ENCODE measurements at places on chromosomes 7 and 10.

DNA sequence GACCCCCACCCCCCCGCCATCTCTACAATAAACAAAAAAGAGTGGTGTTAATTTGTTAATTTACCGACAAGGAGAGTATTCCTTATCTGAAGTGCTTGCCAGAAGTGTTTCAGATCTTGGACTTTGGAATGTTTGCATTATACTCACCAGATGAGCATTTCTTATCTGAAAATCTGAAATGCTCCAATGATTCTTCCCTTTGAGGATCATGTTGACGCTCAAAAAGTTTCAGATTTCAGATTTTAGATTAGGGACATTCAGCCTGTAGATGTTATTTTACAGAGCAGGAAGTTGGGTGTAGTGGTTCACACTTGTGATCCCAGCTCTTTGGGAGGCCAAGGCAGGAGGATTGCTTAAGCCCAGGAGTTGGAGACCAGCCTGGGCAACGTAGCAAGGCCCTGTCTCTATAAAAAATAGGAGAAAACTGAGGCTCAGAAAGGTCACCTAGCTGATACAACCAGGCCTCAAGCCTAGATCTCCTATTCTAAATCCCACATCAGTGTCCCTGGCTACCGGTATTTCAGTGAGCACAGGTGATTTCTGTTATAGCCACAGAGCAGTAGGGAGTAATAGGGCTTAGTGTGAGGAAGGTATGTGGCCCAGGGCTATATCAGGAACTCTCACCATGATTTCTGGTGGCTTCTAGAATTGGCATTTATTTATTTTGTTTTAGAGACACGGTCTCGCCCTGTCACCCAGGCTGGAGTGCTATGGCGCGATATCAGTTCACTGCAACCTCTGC lies 35.4 kb downstream of the TMEM120A start:
- DNase-seq: no peak

DNA sequence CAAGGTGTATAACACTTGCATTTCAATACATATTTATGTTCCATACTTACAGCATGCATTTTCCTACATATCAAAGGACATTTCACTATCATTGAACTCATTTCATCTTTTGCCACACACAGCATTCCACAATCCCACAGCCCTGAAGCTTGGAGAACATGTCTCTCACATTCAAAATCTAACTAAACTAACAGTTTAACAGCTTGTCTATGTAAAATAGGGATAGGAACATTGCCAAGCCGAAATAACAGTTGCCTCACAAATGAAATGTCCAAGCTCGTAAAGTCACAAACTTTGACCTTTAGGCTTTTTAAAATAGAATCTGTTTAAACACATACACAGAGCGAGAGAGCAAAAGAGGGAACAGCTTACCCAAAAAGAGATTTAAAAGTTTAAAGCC lies 65.3 kb downstream of the HGF start:
- no peak for DNase-seq

DNA sequence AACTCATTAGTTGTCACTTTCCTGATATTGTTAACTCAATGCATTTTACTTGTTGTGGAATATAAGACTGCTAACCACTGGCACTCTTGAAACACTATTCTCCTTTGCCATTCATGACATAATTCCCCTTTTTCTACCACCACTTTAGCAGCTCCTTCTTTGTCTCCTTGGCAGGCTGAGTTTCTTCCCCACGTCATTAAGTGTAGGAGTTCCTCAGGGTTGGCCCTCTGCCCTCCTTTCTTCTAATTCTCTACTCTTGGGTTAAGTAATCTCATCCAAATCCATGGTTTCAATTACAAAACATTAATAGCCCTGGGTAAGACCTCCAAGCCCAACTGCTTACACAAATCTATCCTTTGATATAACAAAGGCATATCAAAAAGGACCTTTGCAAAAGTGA lies 175.1 kb downstream of the HGF start:
- DNase-seq: no peak

GRCh38 chr10:70347321-70347720 lies 35.1 kb downstream of the LRRC20 start:
- no peak for DNase-seq

Measured in umbilical cord (tissue), 2 donors.